Stomach (tissue), 19 donors: ENCODE measurements at places on chromosomes 7 and 10. TPM values are rescaled to one million over a fixed set of nuclear protein-coding genes. Genes with fewer than 3 reads are reported as not detected.
A peak's percentile ranks its signal among the peaks of the same experiment; 100 is the strongest.

Gene FAM149B1
- 10.4 TPM for total RNA-seq

Gene LHPP
- total RNA-seq = 48.7 TPM

Gene AMZ1
- 1.4 TPM for total RNA-seq

- DNase-seq = no peak
- H3K27me3 ChIP-seq = no peaks in the 10 kb centered on the region
- H3K4me3 ChIP-seq = no peak overlapping the region
- no peak overlapping the region for H3K27ac ChIP-seq
- H3K4me1 ChIP-seq = peaks cover 6% of the 10 kb centered on the region
- no peaks in the 10 kb centered on the region for H3K36me3 ChIP-seq
Observed at GRCh38 chr7:106462365-106462859, 177.6 kb upstream of the NAMPT start.

DNA sequence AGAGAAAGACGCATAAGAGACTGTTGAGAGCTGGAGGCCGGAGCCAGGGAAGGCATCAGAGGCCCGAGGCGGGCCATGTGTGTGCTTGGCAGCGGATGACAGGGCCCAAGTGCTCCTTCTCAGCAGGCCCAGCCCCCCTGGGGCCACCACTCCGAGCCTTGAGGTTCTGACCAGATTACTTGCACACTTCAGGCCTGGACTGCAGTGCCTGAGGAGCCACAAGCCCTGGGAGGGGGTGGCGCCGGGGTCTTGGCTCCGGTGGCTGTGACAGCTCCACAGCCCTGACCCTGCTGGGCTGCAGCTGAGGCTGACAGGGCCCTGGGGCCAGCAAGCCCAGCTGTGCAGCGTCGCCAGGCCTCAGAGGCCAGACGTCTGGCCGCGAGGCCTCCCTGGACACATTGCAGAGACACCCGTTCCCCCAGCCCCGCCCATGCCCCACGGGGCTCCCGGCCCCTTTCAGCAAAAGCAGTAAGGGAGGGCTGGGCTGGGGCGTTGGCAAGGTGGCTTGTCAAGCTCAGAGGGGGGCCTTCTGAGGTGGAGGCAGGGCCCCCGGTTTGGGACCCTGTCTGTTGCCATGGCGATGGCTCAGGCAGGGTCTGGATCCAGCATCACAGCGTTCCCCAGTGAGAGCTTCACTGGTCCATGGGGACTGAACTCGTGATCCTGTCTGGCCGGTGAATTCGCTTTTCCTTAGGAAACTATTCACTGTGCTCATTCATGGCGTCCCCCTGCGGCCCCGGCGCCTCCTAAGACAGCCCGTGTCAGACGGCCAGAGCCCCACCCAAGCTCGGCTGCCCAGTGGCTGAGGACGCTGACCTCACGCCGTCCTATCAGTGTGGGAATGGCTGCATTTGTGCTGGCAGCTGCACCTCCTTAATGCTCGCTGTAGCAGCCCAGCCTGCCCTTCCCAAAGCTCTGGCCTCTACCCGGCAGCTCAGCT, 5.7 kb downstream of the ELN start:
- peaks cover 21% of the 10 kb centered on the region for H3K4me1 ChIP-seq
- peaks cover 23% of the 10 kb centered on the region for H3K27me3 ChIP-seq
- H3K36me3 ChIP-seq = peaks cover 3% of the 10 kb centered on the region
- H3K4me3 ChIP-seq = no peak overlapping the region
- peak overlapping the region; percentile 80 for H3K27ac ChIP-seq

DNA sequence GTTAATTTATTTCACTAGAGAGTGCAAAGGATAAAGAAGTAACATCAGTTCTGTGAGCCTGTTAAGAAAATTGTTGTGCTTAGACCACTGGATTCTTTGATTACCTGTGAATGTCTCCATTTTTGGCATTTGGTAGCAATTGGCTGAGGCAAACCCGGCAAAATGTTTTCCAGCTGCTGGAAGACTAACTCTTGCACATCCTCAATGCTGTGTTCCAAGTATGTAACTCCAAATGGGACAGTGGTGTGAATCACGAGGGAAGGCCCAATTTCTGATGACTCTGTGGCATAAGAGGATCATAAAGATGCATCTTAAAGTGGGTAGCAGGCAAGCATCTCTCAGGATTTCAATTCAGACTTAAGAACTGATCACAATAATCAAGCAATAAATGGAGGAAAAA, 268.8 kb downstream of the RNLS start:
- H3K27me3 ChIP-seq = no peaks in the 10 kb centered on the region
- no peak overlapping the region for H3K4me3 ChIP-seq
- no peak for DNase-seq
- no peaks in the 10 kb centered on the region for H3K4me1 ChIP-seq

DNA sequence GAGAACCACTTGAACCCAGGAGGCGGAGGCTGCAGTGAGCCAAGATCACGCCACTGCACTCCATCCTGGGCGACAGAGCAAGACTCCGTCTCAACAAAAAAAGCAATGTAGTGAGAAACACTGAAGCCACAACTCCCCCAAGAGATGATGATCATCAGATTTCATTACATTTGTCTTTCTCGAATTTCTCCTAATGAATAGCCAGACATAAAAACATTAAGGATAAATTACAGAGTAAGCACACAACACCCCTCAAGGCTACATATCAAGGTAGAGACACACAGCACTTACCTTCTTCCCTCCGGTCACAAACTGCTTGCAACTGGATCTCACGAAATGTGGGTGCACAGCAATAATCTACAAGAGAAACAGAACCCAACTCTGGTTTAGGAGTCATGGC, 91.5 kb downstream of the VPS41 start:
- H3K4me1 ChIP-seq = no peaks in the 10 kb centered on the region
- H3K4me3 ChIP-seq = no peak overlapping the region
- H3K27me3 ChIP-seq = no peaks in the 10 kb centered on the region
